ENCODE measurements at places on chromosomes 1 and 21.

- no peak for DNase-seq
Measured at GRCh38 chr1:91476533-91477217, 24.0 kb upstream of the CDC7 start.

GRCh38 chr1:24468685-24469316, 33.8 kb upstream of the RCAN3 start:
- DNase-seq: no peak

- DNase-seq: no peak
Measured at GRCh38 chr1:166808952-166809351, 30.3 kb upstream of the POGK start.

GRCh38 chr1:2989185-2989584, 32.1 kb upstream of the ACTRT2 start:
- no peak for DNase-seq

DNA sequence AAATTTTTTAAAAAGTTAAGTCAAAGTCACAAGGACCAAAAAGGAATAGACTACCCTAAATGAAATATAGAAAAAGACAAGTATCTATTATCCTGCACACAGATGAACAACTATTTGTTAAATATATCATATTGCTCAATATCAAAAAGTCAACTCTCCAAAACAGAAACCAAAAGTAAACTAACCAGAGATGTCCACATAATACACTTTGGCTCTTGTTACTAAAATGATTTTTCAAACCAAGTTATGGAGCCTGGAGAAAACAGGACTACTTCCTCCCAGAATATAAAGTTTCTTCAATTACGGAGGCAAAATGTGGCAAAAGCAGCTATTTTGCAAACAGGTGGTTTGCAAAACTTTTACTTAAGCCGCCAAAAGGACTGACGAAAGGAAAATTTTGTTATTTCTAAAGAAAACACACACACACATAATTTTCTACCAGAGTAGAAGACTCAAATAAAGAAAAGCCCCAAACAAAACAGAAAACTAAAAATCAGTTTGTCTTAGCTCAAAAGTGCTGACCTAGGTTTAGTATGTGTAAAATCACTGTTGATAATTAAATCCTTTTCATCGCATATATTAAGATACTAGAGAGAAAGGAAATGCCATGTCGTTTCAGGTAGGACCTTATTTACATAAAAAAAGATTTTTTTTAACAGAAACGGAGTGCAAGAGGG, 1.1 kb downstream of the DPYD start:
- DNase-seq: no peak
